ENCODE measurements at places on chromosomes 4 and X.

DNA sequence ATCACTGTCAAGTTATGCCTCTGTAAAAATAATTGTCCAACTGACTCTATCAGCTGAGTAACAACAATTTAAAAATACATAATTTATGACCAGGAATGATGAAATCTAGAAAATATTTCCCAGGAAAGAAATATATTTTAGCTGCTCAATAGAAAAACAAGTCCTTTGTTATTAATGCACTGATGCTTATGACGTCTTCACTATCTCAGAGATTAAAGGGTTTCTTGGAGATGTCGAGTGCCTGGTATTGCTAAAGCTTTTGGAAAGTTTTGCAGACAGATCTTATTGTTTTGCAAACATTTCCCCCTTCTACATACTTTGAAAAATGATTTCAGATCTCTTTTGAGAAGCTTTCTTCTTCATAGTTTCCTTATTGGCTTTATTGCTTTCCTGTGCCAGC, 154.6 kb upstream of the RPS6KA3 start:
- DNase-seq: no peak

GRCh38 chrX:115952417-115953092, 218.0 kb upstream of the AGTR2 start:
- no peak for DNase-seq

DNA sequence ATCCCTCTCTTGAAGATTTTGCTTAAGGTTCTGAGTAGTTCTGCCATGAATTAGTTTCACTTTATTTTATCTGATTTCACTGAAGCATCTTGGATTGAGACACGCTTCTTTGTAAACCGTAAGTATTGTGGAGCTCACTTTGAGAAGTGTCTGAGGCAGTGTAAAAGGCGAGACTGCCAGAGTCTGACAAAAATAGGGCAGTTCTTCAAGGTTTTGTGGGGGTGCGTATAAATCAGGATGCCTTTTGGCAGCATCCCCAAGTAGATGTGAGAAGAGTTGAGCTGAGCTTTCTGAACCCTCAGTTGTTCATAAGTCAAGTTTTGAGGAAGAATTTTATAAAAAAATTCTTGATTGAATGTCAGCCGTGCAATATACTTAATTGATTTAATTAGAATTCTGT, 76.3 kb downstream of the RBPJ start:
- no peak for DNase-seq

DNA sequence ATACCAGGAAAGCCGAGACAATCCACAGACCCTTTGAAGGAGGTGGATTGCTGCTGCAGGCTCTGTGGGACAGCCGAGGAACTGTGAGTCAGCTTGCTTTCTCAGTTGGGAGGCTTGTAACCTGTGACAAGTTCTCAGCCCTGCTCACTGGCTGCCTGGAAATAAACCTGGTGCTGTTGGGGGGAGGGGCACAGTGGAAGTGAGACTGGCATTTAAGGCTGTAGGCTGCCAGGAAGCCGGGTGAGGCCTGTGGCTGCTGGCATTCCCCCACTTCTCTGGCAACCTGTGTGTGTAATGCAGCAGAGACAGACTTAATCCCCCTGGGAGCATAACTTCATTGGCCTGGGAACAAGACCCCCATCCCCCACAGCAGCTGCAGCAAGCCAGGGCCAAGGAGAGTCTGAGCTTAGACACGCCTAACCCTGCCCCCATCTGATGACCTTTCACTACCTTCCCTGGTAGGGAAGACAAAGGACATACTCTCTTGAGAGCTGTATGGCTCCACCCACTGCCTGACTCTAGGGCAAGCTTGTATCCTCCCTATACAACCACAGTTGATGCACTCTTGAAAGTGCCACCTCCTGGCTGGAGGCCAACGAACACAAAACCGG, 64.1 kb downstream of the ALPK1 start:
- DNase-seq: no peak

GRCh38 chr4:42458657-42459056, 61.4 kb downstream of the SHISA3 start:
- DNase-seq: no peak

DNA sequence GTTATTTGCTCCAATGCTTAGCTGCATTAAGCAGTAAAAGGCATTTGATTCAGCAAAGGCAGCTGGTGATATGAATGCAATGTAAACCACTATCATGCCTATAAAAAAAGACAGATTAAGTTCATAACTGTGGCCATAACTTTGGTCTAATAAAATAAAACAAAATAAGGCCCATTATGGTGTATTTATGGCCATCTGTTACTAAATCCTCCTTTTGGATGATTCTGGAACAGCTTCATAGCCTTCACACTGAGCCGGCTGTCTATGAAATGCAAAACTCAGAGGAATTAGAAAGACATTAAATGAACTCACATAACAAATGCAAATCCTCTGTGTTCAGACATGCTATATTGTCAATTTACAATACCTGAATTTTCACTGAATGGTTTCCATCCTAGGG, 223.7 kb upstream of the FAT4 start:
- no peak for DNase-seq

DNA sequence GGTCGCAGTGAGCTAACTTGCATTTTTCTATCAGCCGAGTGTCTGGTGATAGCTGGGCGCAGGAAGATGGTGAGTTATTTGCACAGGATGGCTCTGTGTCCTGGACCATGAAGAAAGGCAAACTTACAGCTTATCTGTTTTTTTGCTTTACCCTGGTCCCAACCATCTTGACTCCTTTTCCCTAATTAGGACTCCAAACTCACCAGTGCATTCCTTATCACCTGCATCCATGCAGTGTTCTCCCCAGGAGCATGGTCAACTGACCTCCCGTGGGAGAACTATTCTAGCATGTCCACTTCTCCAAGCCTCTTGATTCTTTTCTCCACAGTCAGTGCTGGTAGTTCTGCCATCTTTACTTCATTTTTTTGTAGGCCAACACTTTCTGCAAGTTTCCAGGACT, 68.2 kb upstream of the WWC2 start:
- no peak for DNase-seq

DNA sequence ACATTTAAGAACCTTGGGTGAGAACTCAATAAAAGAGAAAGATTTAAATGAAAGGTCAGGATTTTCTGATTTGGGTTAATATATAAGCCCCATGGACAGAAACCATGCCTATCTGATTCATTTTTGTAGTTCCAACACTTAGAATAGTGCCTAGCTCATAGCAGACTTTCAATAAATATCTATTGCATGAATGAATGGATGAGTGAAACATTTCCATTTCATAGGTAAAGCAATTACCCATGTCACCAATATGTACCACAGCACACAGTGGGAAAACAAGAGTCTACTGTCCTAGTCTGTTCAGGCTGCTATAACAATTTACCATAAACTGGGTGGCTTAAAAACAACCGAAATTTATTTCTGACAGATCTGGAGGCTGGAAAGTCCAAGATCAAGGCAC, 63.9 kb upstream of the PTPN13 start:
- no peak for DNase-seq

DNA sequence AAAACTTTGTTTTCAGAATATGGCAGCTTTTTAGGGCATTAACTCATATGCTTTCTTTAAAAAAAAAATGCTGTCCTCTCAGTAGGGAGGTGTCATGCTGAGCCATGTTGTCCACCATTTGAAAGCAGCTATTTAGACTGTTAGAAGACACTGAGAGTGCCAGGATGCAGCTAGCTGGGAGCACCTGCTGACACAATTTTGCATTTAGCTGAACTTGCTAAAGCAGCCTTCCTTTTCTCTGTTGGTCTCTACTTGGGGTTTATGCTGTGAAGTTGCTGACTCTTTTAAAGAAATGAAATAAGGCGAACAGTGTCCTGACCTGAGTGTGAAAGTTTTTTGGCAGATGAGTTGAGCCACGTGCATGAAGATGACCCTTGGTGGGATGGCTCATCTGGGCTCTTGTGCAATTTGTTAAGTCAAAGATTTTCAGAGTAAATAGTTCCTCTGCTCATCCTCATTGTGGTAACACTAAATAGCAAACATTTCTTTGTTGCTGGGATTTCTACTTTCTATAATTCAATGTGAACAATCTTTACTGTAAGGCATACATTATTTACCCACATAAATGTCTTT, 64.5 kb downstream of the CDS1 start:
- DNase-seq: no peak

DNA sequence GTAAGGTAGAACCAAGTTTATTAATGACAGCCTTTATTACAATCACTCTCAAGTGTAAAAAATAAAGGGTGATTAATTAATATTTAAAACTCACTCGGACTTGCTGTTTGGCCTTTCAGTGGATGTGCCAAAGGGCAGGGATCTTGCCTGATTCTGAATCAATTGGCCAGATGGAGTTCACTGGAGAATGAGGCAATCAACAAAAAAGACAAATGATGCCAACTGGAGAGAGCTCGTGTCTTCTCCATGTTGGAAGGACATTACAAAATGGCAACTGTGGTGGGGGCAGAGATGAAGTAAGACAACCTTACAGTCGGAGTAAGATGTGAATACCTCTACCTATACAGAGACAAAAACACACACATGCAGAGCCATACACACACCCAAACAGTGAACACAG, 188.0 kb downstream of the TSPAN5 start:
- DNase-seq: no peak

- peak; percentile 32 for DNase-seq
Measured at GRCh38 chr4:126451237-126451873, 1136.6 kb downstream of the FAT4 start.

DNA sequence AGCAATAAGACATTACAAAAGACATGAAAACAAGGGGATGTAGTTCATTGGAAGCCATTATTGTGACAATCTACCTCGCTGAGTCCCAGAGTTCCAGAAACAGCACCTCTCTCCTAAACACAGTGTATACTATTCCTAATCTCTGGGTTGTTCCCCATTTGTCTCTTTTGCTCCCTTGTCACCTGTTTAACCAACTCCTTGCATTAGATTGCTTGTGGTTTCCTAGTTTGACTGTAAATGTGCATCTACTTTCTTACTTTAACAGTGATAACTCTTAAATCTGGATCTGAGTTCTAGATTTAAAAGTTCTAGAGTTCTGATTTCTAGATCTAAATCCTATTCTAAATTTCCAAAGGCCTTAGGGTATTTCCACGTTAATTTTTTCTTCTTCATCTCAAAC, 71.6 kb upstream of the TET2 start:
- DNase-seq: no peak

DNA sequence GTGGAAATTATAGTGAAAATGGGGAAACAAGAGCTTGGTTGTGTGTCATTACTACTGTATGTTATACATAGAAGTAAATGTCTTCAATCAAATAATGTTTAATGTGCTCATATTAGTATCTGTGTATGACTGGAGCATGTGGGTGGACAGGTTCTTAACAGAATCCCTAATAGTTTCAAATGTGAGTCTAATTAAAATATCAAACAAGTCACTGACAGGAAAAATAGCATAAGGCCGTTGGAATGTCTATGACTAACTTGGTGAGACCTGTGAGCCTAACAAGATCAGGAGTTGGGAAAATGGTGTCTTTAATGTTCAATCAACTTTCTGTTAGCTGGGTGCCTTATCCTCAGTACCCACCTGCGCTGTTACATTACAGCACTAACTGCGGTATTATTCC, 6.2 kb upstream of the CXCL3 start:
- no peak for DNase-seq

DNA sequence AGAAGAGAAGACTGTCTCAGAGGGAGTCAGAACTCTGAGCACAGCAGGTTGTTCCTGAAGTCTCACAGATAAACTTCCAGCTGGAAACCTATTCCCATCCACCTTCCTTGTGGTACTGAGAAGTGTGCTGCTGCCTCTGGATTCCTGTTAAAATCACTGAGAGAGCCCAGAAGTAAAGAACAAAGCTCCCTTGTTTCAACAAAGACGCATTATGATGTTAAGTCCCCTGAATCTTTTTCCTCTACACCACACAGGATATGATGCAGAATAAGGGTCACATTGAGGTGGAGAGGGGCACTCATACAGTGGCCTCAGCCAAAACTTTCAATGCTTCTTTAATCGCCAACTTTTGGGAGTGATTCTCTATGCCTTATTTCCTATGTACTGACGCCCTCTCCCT, 321.0 kb downstream of the OPHN1 start:
- no peak for DNase-seq

DNA sequence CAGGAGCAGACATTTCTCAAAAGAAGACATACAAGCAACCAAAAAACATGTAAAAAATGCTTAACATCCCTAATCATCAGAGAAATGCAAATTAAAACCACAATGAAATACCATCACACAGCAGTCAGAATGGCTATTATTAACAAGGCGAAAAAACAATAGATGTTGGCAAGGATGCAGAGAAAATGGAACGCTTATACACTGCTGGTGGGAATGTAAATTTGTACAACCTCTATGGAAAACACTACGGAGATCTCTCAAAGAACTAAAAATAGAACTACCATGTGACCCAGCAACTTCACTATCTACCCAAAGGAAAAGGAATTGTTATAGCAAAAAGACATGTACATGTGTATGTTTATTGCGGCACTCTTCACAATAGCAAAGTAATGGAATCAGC, 71.5 kb downstream of the PPP4R3C start:
- DNase-seq: no peak

DNA sequence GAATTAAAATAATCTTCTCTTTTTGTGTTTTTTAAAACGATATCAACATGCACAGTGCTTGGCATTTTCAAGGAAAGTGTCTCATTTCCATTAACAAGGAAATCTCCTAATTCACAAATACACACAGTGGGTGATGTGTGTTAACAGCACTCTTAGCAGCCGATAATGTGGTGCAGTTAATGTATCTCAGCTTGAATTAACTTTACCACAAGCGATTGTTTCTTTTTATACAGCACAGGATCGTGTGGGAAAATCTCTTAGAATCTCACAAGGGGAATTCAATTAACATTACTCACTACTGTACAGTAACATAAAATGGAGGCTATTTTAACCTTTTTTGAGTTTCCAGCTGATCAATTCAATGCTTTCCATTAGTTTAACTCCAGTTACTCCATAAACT, 1841.9 kb downstream of the STIM2 start:
- peak; percentile 13 for DNase-seq

DNA sequence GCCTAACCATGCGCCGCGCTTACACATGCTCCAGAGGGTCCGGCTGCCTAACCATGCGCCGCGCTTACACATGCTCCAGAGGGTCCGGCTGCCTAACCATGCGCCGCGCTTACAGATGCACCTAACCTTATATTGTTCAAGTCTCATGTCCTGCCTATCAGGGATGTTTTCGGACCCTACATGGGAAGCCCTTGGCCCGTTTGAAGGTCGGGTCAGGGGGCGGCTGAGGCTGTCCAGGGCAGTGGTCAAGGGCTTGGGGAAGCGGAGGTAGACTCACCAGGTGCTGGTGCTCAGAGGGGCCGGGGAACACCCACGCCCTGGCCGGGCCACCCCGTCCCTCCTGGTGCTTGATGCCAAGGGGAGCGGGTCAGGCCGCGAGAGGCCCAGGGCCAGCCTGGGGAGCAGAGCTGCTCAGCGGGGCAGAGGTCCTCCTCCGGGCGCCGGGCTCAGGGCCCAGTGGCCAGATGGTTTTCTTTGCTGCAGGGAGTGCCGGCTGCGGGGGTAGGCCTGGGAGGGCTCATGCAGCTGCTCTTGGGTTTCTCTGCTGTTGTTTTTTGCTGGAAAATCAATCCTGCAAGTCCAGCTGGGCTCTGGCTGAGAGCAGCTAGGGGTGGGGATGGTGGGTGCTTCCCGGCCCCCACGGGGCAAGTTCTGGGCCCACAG, 35.4 kb upstream of the SPON2 start:
- peak; percentile 81 for DNase-seq

- DNase-seq: no peak
Measured at GRCh38 chr4:158998624-158999023, 104.3 kb upstream of the RAPGEF2 start.
